ENCODE measurements at places on chromosomes 16 and 17.

DNA sequence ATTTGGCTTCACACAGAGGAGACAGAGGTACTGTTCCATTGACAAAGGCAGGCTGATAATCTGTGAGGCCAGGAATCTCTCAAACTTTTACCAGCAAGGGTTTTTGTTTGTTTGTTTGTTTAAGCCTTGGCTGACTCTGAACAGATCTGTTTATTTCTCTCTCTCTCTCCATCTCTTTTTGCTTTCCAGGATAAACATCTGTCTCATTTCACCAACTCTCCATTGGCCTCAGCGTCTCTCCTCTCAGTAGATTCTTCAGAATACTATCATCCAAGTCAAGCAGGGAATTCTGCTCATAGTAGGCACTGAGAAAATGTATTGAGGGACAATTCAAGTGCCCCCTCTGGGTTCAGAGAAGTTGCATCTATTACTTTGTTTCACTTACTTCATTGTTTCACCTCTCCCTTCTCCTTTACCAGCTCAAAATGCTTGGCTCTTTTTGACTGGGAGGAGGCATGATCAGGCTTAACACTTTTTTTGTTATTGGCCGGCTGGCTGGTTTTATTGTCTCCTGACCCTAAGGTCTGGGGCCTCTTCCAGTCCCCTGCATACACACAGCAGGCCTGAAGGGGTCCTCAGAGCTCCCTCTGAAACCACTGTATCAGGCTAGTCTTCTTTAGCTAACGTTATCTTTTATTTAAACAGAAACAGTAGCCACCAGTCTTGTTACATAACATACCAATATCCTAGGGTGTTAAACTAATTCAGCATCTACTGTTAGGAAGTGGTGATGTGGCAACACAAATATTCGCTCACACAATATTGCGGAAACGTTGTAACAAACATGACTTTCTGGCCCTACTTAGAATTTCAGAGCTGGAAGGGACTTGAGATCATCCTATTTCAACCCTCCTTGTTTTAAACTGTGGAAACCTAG, 2.0 kb upstream of the YPEL2 start:
- peak; percentile 49 for DNase-seq

GRCh38 chr16:13988038-13988437, 68.1 kb downstream of the ERCC4 start:
- DNase-seq: no peak

- no peak for DNase-seq
These were observed 1.5 kb upstream of the SOX8 start for GRCh38 chr16:979859-980594.

- no peak for DNase-seq
These were observed 29.2 kb downstream of the GNA13 start for GRCh38 chr17:65027305-65027704.

DNA sequence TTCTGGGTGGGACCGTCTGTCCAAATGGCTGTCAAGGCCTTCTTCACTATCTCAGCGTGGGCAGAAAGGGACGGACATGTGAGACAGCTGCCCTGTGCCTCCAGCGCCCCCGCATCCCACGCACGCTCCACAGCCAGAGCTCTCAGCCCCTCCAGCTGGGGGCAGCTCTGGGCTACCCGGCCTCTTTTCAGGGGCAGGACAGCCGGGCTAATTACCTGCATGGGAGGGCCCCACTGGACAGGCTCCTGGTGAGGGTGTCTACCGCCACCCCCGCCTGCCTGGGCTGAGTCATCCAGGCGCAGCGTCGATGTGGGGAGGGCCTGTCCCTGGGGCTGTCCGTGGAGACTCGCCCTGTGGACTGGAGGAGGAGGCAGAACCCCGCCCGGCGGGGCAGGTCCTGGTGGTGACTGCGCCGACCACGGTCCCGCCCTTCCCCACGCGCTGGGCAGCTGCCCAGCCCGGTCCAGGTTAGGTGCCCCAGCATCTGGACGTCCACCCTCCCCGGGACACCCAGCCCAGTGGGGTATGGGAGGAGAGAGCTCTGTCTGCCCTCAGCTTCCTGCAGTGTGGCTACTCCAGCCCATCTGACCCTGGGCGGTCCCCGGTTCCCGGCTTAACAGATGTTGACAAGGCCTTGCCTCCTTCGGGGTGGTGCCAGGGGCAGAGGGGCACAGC, 5.9 kb upstream of the METRNL start:
- DNase-seq: no peak

DNA sequence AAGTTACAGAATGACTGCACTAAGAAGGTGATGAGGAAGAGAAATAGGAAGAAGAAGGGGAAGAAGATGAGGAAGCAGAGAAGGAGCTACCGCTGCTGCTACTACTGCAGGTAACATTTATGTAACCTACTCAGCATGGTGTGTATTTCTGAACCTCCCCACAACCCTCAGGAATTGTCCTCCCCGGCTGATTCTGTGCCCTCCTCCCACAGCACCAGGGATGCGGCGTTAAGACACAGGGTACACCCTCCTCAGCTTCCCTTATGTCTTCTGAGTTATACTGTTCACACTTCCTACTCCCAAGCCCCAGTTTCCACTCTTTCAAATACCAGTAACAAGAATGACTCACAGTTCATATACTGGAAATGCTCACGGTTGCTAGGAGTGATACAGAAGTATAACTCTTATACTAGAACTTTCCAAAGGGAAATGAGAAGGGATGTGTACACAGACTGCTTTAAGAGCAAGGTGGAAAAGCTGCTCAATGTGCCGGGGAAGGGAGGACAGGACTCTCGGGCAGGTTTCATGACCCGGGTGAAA, 224.5 kb upstream of the PSMD7 start:
- DNase-seq: no peak

GRCh38 chr16:81633680-81634379, 145.3 kb upstream of the PLCG2 start:
- no peak for DNase-seq

- DNase-seq: no peak
These were observed 293.2 kb downstream of the WWOX start for GRCh38 chr16:78392585-78393195.

- DNase-seq: no peak
These were observed 52.1 kb upstream of the BPTF start for GRCh38 chr17:67773246-67773645.

- DNase-seq: no peak
These were observed 135.1 kb downstream of the PRKCA start for GRCh38 chr17:66437476-66438026.

GRCh38 chr16:20859699-20860098, 40.5 kb downstream of the DCUN1D3 start:
- DNase-seq: no peak

DNA sequence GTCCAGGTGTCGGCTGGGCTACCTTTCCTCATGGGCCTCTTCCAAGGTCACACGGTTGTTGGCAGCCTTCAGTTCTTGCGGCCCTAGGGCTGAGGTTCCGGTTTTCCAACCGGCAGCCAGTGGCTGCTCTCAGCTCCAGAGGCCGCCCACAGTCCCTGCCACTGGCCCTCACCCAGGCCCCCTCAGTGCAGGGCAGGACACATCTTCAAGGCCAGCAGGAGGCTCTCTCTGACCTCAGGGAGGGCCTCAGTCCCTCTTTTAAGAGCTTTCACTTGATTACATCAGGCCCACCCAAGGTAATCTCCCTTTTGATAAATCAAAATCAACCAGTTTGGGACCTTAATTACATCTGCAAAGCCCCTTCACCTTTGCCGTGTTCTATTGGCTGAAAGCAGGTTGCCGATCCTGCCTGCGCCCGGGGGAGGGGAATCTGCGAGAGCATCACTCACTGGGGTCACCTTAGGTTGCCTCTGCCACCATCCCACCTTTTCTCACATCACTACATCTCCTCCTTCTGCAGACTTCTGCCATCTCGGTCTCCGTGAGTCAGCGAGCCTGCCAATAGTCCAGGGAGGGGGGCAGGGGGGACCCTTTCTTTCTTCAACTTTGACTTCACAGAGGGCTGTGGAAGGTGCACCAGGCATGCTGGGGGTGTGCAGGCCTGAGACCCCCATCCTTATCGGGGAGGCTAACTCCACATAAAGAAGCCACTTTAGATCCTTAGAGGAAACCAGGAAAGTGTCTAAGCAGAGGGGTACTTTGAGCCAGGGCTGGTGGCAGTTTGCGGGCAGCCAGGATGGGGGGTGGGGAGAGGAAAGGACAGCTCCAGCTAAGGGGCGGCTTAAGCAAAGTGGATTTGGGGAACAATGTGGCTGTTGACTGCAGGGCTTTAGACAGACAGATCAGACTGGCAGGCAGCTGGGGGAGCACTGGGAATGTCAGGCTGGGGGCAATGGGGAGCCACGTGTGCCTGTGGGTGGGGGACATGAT, 28.8 kb upstream of the NXPH3 start:
- no peak for DNase-seq

- DNase-seq: no peak
These were observed 128.7 kb downstream of the C16orf78 start for GRCh38 chr16:49502136-49502881.

GRCh38 chr17:50816771-50817751, 18.3 kb upstream of the WFIKKN2 start:
- no peak for DNase-seq

DNA sequence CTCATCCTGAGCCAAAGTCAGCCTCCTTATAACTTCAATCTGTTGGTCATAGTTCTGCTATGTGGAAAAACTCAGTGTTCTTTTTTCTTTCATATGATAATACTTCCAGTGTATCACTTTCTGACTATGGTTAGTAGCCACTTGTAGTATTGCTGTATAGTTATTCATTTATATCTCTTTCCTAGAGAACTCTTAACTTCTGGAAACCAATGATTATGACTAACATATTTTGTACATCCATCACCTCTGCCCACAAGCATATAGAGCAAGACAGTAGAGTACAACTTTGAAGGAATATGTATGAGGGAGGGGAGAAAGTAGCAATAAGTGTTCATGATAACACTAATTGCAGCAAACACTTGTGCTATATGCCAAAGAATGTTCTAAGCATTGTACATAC, 38.6 kb downstream of the COX10 start:
- no peak for DNase-seq

DNA sequence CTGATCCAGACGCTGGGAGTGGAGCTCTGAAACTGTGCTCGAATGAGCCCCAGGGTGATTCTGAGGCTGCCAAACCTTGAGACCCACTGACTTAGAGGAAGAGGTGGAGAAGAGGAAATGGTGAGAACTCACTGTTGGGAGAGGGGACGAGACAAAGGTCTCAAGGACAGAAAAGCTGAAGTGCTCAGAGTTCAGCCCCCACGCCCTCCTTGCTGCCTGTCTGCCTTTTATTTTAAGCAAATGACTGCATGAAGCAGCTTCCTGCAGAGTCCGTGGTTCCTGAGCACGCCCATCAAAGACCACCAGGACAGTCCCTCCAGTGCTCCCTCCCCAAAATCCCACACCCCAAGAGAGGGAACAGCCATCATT, 20.4 kb downstream of the COTL1 start:
- no peak for DNase-seq

- DNase-seq: no peak
These were observed 15.5 kb upstream of the SNTB2 start for GRCh38 chr16:69171325-69172084.

DNA sequence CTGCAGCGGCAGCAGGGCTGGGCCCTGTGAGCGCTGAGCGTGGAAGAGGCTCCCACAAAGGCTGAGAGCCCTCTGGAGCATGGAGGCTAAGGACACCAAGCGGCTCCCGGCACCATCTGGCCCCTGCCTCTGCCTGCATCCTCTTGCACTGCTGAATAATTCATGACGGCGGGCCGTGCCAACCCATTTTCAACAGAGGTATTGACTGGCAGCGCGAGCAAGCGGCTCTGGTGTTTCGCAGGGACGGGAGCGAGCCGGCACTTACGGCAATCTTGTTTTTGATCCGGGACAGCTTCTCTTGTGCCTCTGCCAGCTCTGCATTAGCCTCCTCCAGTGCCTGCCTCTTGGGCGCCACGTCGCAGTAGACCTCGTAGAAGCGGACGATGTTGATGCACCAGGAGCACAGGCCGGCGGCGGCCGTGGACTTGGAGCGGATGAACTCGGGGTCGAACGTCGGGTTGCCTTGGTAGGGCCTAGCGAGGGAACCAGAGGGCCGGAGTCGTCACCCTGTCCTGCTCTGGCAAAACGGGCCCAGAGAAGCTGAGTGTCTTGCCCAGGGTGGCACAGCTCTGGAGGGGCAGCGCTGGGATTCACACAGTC, 80.4 kb downstream of the PGS1 start:
- no peak for DNase-seq

- no peak for DNase-seq
These were observed 24.2 kb downstream of the FAM117A start for GRCh38 chr17:49739641-49740271.

Data from brain pericyte (primary cell).